CD8-positive, alpha-beta memory T cell (primary cell): ENCODE measurements at places on chromosomes 2 and 18.
A peak's percentile ranks its signal among the peaks of the same experiment; 100 is the strongest.

DNA sequence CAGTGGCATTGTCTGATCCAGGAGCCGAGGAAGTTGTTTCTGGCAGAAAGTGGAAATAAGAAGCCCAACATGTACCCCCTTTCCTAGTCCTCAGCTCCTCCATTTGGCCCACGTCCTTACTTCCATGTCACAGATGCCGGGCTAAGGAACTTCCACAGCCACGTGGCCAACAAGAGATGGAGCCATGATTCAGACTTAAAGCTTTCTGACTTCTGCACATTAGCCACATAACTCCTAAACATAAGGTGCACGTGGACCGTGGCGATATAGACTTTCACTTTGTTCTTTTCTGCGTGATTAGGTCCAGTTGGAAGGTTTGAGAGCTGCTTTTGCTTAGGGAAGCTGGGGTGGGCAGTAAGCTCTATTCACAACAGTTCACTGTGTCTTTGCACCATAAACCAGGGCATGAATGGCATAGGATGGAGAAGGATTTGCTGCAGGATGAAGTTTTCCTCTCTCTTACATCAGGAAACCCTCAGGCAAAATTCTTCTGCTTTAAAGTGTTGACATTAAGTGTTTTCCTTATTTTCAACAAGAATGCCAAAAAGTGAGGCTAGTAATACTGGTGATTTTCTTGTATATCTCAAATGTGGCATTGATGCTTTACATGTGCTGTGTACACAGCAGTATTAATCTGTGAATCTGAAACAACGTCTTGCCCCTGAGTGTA, 61.2 kb upstream of the RBM44 start:
- no peak for DNase-seq

DNA sequence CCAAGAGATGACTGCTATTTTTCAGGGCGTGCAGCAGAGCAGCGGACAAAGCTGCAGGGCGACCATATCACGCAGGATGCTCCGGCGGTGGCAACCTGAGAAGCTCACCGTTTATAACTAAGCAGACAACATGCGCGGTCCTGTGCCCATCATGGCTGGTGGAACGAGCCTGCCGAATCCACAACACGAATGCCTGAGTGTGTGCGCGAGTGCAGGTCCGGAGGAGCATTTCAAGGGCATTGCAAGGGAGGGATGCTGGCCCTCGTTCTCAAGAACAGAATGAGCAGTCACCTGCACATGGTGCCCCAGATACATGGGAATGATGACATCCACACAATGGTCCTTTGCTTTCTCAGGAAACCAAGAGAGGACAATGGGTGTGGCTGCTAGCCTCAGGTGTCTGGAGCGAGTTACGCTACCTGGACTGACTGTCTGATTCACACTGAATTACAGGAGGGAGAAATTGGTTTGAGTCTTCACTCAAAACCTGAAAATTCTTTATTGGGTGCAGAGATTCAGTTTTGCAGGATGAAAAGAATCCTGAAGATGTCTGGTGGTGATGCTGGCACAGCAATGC, 39.8 kb downstream of the TBC1D8 start:
- no peak for DNase-seq

- no peak for DNase-seq
These were observed 23.3 kb upstream of the ST3GAL5 start for GRCh38 chr2:85911814-85912692.

GRCh38 chr2:133303150-133303549, 265.1 kb downstream of the NCKAP5 start:
- DNase-seq: no peak

- no peak for DNase-seq
These were observed 295.9 kb downstream of the ERBB4 start for GRCh38 chr2:212242724-212243123.

DNA sequence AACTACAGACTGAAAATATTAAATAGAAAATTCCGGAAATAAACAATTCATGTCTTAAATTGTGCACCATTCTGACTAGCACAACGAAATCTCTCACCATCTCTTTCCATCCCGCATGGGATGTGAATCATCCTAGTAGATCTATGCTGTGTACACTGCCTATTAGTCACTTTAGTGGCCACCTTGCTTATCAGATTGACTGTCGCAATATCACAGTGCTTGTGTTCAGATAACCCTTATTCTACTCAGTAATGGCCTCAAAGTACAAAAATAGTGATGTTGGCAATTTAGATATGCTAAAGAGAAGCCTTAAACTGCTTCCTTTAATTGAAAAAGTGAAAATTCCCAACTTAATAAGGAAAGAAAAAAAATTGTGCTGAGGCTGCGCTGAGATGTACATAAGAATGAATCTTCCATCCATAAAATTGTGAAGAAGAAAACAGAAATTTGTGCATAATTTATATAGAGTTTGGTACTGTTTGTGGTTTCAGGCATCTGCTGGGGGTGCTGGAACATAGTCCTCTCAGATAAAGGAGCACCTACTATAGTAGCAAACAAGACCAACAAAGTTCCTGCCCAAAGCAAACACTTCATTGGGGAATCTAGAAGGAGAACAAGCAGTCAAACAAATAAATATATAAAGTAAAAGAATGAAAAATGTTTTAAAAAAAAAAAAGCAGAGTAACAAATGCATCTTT, 12.0 kb downstream of the PSMD1 start:
- DNase-seq: no peak

DNA sequence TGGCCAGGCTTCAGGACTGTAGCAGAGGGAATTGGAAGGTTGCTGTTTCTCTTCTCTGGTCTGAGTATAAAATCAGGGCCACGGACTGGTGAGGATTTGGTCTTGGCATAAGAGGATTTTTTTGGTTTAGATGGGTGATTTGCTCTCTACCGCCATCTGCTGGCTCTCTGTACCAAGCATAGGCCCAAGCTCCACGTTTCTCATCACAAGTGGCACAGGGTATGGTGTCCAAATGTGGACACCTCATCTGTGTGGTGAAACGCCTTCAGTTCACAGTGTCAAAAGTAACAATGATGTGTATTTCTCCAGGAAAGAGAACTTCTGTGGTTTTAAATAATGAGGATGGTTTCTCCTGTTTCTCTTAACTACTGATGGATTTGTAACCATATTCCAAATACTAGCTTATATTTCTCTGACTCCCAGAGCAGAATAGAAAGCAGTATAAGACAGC, 115.1 kb downstream of the EML6 start:
- DNase-seq: peak; percentile 45

DNA sequence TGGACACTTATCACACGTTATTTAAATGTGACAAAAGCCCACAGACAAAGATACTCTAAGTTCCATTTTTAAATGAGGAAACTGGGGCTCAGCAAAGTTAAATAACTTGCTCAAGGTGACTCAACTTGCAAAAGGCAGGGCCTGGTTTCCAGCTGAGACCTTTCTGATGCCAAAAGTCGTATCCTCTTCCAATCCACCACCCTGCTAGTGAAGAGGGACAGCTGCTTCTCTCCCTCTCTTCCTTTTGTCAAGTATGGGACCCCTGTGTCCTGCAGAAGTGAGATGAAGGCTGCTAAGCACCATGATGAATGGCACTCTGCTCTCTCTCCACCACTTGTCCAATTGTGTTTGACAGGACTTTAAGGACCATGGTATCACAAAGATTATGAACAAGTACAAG, 140.9 kb downstream of the DYM start:
- no peak for DNase-seq

DNA sequence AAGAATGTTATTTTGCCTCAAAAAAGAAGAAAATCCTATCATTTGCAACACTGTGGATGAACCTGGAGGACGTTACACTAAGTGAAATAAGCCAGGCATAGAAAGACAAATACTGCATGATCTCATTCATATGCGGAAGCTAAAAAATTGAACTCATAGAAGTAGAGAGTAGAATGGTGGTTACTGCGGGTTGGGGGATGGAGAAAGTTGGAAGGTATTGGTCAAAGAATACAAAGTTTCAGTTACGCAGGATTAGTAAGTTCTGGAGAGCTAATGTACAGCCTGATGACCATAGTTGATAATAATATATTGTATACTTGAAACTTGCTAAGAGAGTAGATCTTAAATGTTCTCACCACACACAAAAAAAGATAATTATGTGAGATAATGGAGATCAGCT, 5.0 kb upstream of the GALNT5 start:
- DNase-seq: no peak

DNA sequence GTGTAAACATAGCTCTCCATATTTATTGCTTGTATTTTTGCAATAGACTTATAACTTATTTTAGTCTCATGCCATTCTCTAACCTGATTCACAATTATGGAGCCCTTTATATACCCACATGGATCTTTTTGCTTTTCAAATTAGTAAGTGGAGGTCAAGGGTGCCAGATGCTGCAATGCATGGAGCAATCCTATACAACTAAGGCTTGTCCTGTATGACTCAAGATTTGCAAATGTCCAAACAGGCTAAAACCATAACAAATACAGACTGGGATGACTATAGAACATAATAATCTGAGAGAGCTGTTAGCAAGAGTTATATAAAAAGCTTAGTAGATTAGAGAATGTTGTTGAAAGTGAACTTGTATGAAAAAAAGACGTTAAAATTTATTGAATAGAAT, 690.4 kb upstream of the NRXN1 start:
- no peak for DNase-seq

GRCh38 chr2:59395119-59395518, 1154.0 kb upstream of the FANCL start:
- DNase-seq: no peak

GRCh38 chr2:157075924-157076323, 181.6 kb upstream of the GALNT5 start:
- DNase-seq: no peak

DNA sequence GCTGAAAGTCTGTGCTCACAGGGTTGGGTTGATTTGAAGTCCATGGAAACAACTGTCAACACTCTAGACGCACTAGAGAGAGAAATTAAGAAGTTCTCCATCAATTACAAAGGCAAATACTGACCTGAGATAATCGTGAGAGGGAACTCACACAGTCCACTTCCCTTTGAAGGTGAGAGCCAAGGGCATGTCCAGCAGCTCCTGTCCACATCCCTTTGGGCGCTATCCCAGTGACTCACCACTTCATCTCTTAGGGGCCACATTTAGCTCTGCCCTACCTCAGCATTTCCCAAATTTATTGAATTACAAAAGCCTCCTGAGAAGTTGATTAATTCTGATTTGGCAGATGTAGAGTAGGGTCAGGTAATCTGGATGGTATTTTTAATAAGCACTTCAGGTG, 148.8 kb upstream of the MAPRE2 start:
- DNase-seq: no peak

DNA sequence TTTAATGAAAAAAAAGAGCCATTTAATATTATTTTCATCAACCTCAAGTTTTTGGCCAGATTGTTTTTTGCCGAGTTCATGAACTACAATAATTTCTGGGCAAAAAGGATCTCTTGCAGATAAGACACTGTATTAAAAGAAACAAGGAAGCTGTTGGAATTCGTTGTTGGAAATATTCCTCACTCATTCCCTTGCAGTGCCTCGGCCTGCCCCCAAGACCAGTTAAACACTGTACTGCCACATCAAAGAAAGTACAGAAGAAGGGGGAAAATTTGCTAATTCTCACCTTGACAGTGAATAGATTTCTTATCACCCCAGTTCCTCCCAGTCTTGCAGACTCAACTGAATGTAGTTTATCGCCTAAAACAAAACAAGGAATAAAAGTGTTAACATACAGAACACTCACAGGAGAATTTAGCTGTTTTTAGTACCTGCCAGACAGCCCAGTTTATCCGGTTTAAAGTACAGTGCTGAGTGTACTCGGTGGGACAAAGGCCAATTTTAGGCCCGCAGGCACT, 1.2 kb downstream of the IDH1 start:
- no peak for DNase-seq

DNA sequence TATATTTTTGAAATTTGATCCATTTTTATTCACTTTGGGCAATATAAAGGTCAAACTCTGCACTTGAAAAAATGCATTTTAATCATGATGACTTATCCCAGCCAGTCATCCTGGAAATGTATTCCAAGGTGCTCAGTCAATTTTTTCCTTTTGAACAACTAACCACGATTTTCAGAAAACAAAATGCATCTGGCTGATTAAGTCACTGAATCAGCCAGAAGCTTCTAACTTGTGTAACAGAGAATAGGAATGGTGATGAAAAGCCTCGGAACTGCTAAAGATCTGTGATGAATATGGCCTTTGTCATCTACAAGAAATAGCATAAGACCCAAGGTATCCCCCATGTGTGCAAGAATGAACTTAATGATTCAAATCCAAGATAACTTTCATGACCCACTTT, 572.7 kb downstream of the EPHA4 start:
- no peak for DNase-seq

GRCh38 chr18:10265560-10266333, 188.7 kb upstream of the APCDD1 start:
- no peak for DNase-seq

DNA sequence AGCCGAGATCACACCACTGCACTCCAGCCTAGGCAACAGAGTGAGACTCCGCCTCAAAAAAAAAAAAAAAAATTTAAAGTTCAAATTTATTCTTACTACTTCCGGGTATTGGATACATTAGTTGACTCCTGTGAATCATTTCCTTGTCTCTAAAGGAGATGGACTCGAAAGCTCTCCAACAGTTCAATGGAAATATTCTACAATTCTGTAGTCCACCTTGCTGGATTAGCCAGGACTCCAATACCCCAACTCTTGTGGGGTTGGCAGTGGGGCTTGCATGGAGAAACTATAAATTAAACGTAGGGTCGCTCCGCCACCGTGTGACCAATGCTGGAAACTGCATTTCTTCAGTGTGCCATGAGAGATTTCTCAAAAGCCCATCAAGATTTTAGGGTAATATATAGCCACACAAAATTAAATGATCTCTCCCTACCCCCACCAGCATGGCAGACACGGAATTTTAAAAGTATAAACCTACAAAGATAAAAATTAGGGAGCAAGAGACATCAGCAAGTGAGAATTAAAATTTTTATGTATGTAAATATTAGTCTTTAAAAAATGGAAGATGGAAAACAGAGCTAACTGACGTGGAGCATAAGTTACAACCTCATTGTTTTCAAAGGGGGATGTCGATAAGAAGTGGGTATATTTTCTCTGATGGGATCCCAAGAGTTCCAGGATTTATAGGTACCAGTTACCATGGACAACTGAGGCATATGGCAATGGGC, 27.8 kb upstream of the GAREM2 start:
- DNase-seq: peak; percentile 70

- DNase-seq: no peak
These were observed 134.7 kb downstream of the ACOXL start for GRCh38 chr2:110867078-110867477.

- DNase-seq: no peak
These were observed 357.5 kb downstream of the PTPRM start for GRCh38 chr18:7924616-7925015.

- DNase-seq: peak; percentile 64
These were observed 17.2 kb downstream of the IFIH1 start for GRCh38 chr2:162301151-162301804.

DNA sequence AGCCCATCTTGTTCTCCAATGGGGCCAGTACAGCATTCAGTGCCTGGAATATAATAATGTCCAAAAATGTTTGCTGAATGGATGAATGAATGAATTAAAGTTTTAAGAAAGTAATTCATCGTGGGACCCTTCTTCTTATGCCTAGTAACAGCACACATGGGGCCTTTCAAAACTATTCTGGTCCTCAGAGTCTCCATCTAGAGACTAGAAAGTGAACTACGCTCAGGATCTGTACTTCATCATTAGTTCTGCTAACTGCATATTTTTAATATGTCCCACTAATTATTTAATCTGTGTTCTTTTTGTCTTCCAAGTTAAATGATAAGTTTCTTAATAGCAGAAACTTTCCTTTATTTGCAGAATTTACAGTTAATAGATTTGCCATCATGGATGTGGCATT, 172.5 kb downstream of the SMAD2 start:
- no peak for DNase-seq
